Progenitor cell of endocrine pancreas (in vitro differentiated cells): ENCODE measurements at places on chromosomes 12 and 14. TPM values are rescaled to one million over a fixed set of nuclear protein-coding genes. Genes with fewer than 3 reads are reported as not detected.

GRCh38 chr14:52318826-52319645 lies 4.9 kb downstream of the PTGER2 start:
- no peak for DNase-seq

Gene RD3L
- not detected in 2 replicates for total RNA-seq

Gene HOXC6
- total RNA-seq: 0.17 and 0.27 TPM in 2 replicates

Gene SRGAP1
- 17.8 and 23.1 TPM in 2 replicates for total RNA-seq

DNA sequence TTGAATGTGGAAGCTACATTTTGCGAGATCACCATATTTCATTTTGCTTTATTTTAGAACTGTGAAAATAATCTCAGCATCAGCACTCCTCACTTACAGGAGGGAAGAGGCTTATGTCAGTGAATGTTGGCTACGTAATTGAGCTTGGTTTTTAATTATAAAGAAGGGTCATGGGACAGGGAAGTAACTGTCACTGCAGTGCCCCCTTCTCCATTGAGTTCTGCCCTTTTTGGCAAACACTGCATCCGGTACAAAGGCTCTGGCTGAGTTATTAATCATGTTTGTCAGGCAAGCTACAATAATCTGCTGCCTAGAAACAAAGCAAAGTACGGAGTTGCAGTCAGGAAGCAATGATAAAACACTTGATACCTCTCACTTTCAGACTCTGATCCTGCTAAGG lies 546.7 kb downstream of the SNAPC1 start:
- no peak for DNase-seq

Gene RGS6
- total RNA-seq: 4.7 and 5.1 TPM in 2 replicates

DNA sequence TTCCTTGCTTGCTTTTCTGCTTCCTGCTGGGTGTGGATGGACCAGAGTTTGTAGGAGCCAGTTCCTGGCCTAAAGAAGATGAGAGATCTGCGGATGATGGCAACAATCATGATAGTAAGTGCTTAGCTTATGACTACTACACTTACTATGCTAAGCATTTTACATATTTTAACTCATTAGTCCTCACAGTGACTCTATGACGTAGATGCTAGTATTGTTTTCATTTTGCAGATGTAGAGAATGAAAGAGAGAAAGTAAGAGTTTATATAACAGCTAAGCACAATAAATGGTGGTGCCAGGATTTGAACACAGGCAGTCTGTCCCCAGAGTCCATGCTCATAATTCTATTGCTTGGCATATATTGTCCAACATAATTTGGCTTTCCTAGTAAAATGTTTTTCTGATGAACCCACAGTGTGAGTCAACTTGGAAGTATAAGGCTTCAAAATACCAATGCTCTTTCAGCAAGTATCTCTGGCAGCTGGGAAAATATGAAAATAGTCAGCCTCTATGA lies 363.2 kb upstream of the DDHD1 start:
- DNase-seq: no peak
